ENCODE measurements at places on chromosomes 11 and 22.

DNA sequence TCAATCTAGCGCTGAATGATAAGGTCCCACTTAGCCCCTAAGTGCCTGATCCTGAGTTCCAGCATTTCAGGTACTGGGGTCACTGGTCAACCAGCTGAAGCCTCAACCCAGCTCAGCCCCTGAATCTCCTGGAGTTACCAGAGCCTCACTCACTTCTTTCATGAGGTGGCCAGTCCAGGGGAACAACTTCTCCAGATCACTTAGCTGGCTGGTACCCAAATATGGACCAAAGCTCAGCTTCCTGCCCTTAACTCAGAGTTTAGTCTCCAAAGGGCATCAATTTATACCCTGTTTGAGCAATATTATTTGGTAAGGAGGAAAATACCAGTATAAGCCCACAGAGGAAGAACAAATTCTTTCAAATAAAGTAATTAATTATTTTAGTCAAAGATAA lies 105.6 kb downstream of the SLC1A2 start:
- DNase-seq = no peak

DNA sequence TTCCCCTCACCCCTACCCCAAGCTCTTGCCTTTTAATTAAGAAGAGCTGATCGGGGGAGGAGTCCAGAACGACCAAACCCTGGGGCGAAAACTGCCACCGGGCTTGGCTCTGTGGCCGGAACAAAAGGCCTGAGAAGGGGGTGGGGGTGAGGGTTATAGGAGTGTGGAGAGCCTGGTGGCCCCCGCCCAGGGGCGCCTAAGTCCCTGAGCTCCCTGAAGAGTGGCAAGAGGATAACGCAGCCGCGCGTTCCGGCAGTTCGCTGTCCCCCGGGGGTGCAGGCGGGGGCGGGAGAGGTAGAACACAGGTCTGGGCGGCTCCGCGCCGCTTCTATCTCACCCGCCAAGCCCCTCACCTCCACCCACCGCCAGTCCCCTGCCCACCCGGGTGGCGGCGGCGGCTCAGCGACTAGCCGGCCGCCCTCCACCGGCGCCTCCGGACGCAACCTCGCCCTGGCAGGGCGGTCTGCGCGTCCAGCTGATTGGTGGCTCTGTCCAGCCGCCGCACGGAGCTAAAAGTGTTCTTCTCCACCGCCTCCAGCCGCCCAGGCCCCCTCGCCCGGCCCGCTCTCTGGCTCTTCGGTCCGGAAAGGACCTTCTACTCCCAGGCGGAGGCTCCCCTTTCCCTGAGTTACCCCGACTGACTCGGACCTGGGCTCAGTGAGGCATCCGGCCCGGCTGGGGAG lies 18.7 kb upstream of the BDNF start:
- DNase-seq = no peak

GRCh38 chr11:17369684-17370243 lies 18.2 kb downstream of the NCR3LG1 start:
- no peak for DNase-seq

- no peak for DNase-seq
These were observed 127.4 kb upstream of the ANO5 start for GRCh38 chr11:22065472-22065871.

DNA sequence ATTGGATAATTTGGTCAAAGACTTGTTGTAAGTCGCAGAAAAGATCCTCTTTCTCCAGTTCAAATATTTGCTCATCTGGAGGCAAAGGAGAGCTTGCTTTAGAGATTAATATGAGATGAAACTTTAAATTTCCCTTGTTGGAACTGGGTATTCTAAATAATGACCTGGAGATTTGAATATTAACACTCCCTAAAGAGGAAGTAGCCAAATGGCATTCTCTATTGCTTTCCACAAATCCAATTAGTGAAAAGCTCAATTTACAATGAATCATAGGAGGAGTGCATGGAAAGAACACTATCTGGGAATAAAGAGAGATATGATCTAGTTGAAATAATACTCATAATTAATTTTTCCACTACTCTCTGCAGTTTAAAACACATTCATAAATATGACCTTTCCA lies 641.6 kb upstream of the TENM4 start:
- no peak for DNase-seq

DNA sequence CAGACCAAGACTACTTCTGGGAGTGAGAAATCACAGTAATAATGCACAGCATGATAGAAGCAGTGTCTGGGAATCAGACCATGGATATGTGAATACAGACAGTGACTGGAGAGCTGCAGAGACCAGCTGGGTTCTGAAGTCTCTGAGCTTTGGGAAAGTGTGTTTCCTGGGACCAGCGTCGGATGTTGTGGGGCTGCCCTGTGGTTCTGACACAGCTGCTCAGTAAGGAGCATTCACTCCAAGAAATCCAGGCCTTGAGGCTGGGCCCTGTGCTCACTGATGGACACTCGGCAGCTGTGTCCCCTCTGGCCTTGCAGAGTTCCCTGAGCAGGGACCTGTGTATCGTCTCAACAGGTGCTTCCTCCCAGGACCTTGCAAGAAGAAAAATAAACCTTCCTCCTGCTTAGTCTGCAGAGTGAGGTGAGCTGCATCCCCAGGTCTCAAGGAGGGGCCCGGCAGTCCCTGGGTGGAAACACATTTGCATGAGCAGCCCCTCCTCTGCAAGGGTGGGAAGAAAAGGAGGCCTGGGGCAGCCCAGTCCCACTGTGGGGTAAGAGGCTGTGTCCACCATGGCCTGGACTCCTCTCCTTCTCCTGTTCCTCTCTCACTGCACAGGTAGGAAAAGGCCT lies 107.9 kb downstream of the VPREB1 start:
- DNase-seq = no peak

Measured in renal cortex interstitium (tissue), 15 donors.